ENCODE measurements at places on chromosomes 16 and 17. TPM values are rescaled to one million over a fixed set of nuclear protein-coding genes. Genes with fewer than 3 reads are reported as not detected.

GRCh38 chr16:66935314-66936011, at the start of gene CES2:
CES2 (plus strand) TSS chr16:66935516; CDS start chr16:66935636, 120 bp downstream.
- DNase-seq: peak; percentile 90

Gene CCL4L2
- 2.6 TPM for total RNA-seq

Gene TLCD2
- total RNA-seq: 7.8 TPM

Gene LRRC37A
- total RNA-seq: 2.1 TPM

All from adrenal gland (tissue), 19 donors.